Astrocyte of the cerebellum (primary cell): ENCODE measurements at places on chromosomes 16 and 17.
A peak's percentile ranks its signal among the peaks of the same experiment; 100 is the strongest.

- DNase-seq, result no peak
Measured at GRCh38 chr16:1678500-1679098, 520 bp downstream of the JPT2 start.

- no peak for DNase-seq
Measured at GRCh38 chr17:56610321-56610720, 16.8 kb downstream of the NOG start.

DNA sequence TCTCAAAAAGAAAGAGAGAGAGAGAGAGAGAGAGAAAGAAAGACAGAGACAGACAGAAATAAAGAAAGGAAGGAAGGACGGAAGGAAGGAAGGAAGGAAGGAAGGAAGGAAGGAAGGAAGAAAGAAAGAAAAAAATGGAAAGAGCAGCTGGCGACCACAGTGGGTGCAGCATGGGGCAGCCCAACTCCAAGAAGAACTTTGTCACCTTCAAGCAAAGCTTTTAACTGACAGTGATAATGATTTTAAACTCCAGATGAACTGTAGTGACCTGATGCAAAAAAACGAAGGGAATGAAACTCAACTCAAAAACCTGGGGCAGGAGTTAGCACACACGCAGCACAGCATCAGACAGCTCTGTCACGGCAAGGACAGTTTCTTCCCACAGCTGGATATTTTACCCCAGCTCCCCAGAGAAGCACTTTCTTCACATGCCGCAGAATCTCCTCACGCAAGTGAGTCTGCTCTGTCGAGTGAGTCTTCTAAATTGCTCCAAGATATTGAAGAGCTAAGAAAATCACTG, 5.0 kb upstream of the ARHGAP17 start:
- DNase-seq, result no peak

DNA sequence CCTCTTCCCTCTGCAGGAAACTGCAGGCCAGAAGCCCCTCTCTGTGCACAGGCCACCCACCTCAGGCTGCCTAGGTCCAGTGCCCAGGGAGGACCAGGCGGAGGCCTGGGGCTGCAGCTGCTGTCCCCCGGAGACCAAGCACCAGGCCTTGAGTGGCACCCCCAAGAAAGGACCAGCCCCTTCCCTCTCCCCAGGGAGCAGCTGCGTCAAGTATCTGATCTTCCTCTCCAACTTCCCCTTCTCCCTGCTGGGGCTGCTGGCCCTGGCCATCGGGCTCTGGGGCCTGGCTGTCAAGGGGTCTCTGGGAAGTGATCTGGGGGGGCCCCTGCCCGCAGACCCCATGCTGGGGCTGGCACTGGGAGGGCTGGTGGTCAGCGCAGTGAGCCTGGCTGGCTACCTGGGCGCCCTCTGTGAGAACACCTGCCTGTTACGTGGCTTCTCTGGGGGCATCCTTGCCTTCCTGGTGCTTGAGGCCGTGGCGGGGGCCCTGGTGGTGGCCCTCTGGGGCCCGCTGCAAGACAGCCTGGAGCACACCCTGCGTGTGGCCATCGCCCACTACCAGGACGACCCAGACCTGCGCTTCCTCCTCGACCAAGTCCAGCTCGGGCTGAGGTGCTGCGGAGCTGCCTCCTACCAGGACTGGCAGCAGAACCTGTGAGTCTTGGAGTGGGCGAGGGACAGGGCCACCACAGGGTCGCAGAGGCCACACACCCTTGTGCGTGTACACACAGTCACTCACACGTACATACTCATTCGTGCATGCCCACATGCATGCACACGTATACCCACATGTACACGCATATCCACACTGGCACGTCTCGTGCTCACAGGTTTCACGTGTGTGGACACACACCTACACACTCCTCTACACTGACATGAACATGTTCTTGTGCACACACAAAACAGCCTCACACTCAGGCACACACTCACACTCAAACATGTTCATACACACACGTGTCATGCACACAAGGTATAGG, 8.3 kb downstream of the TSPAN10 start:
- no peak for DNase-seq

GRCh38 chr17:76672270-76672851, 28.8 kb upstream of the ST6GALNAC1 start:
- no peak for DNase-seq

GRCh38 chr17:65071861-65072260, 15.3 kb upstream of the GNA13 start:
- DNase-seq, result no peak

- DNase-seq, result peak; percentile 75
Measured at GRCh38 chr17:82297280-82297713, 20.1 kb downstream of the CD7 start.

DNA sequence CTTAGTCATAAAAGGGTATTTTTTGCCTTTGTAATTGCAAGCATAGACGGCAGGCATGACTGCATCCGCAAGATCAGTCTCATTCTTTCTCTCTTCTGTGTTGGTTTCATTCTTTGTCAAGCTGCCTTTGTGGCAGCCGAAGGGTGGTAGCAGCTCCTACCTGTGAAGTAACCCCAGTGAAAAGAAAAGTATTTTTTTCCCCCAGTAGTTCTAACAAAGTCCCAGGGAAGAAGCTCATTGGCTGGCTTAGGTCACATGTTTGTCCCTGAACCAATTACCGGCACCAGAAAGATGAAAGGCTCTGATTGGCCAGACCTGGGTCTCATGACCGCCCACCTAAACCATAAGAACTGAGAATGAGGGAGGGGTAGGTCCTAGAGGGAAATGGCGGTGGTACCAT, 110.7 kb downstream of the RAP1GAP2 start:
- DNase-seq, result no peak

- no peak for DNase-seq
Measured at GRCh38 chr16:84823484-84823883, 3.7 kb downstream of the CRISPLD2 start.

- no peak for DNase-seq
Measured at GRCh38 chr17:80941171-80941570, 50.5 kb upstream of the CHMP6 start.

- DNase-seq, result no peak
Measured at GRCh38 chr17:42760652-42761581, at the start of gene RAMP2. TSS of gene RAMP2 (plus strand) at chr17:42761227. CDS start at chr17:42761262, 35 bp downstream.

DNA sequence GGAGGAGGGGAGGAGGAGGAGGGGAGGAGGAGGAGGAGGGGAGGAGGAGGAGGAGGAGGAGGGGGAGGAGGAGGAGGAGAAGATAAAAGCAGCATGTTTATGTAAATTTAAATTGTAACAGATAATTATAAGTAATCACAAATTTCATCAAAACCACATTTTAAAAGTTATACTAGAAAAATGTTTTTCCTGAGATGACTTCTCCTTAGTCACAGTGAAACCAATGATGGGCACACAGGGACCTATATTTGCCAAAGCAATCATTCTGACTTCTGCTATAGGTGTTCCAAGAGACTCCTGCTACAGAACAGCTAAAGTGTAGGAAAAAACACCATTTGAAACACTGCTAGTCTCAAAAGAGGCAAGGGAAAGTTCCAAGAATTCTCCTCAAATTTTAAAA, 66.4 kb downstream of the CEP95 start:
- no peak for DNase-seq

DNA sequence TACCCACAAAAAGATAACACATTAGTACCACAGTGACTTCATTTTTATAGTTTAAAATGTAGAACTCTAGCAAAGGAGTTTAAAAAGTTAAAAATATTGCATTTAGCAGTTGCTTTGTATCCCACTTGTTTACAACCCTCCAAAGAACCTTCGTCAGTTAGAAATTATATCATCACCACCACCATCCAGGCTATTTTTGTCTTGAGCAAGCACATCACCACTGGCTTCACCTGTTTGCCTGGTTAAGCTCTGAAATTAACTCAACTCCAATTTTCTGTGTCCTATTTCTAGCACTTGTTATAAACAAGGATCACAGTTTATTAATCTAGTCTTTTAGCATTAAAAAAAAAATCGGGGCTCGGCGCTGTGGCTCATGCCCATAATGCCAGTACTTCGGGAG, 6.1 kb downstream of the GLYR1 start:
- DNase-seq, result no peak

DNA sequence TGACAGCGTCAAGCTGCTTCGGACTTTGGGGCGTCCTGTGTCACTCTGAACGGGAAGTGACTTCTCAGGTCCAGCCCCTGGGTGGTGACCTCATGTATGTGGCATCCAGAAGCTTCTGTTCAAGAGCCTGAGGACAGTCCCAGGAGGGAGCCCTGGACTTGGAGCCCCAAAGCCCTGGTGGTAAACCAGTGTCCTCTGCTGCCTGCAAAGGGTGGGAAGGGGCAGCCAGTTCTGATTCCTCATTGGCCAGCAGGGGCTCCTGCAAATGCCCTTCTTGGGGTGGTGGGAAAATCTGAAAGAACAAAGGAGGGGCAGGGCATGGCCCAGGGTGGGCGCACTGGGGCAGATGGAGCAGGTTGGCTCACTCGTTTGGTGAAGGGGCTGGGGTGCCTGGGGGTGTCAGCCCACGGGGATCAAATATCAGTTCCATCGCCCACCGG, 1.6 kb downstream of the OSGIN1 start:
- no peak for DNase-seq

- no peak for DNase-seq
Measured at GRCh38 chr17:56310782-56311181, 157.5 kb downstream of the ANKFN1 start.

DNA sequence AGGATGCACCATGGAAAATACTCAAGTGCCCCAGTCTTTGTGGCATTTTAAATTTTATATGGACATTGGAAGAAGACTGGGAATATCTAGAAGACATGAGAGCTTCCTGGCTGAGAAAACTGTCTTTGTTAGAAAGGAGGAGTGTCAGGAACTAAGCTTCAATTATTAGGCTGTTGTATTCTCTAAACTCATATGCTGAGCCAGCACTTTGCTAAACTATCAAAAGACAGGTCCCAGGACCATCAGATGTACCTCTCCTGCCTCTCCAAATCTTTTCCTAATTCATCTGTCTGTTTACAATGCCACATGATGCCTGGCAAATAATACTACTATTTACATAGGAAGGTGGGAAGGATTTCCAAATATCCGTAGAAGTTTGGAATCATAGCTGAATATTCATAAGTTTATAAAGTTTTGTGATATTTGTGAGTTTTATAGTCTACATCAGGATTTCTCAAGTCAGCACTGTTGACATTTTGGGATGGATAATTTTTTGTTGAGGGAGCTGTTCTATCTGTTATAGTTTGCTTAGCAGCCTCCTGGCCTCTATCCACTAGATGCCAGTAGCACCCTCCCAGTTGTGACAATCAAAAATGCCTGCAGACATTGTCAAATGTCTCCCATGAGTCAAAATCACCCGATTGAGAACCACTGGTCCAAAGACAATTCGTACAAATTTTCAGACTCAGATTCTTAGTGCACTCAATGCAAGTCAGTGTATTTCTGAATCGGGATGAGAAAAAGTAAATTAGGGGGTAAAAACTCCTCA, 61.2 kb upstream of the NETO2 start:
- DNase-seq, result no peak

DNA sequence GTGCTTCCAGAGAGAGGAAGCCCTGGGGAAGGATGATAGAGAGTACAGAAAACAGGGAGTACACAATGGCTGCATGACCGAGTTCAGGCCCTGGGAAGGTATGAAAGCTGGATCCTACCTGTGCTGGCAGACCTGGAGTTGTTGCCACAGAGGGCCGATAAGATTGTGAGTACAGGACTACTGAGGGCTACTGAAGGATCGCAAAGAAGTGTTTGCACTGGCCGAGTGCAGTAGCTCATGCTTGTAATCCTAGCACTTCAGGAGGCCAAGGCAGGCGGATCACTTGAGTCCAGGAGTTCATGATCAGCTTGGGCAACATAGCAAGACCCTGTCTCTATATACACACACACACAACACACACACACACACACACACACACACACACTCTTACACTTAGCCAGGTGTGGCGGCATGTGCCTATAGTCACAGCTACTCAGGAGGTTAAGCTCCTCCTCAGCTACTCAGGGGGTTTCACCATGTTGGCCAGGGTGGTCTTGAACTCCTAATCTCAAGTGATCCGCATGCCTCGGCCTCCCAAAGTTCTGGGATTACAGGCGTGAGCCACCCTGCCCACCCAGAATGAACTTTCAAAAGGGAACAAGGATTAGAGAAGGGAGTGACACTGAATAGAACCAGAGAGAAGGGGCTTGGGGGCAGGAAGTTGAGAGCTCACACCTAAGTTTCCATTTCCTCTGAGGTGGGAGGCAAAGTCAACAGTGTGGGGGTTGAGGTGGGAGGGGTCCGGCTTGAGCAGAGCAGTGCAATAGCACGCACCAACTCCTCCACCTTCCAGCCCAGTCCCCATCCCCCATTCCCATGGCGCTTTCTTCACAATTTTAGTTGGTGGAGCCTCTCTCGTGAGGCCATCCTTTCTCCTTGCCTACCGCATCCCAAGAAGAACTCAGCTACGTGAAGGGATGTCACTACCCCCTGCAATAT, 7.5 kb downstream of the SCIMP start:
- no peak for DNase-seq

- no peak for DNase-seq
Measured at GRCh38 chr17:79232957-79233356, 158.3 kb downstream of the ENGASE start.

GRCh38 chr16:90010676-90011507, 8.4 kb downstream of the DBNDD1 start:
- DNase-seq, result no peak

- DNase-seq, result no peak
Measured at GRCh38 chr16:70701036-70701435, 15.2 kb upstream of the MTSS2 start.

DNA sequence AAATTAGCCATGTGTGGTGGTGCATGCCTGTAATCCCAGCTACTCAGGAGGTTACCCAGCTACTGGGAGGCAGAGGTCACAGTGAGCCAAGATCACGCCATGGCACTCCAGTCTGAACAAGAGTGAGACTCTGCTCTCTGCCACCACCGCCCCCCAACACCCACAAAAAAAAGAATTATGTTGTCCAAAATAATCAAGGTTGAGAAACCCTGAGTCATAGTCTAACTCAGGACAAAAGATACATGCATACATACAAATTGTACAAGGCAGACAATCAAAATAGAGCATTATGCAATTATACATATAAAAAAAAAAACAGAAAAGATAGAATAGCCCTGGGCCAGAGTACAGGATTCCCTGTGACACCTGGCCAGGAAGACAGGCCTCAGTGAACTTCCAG, 6.6 kb upstream of the KPNB1 start:
- DNase-seq, result no peak

DNA sequence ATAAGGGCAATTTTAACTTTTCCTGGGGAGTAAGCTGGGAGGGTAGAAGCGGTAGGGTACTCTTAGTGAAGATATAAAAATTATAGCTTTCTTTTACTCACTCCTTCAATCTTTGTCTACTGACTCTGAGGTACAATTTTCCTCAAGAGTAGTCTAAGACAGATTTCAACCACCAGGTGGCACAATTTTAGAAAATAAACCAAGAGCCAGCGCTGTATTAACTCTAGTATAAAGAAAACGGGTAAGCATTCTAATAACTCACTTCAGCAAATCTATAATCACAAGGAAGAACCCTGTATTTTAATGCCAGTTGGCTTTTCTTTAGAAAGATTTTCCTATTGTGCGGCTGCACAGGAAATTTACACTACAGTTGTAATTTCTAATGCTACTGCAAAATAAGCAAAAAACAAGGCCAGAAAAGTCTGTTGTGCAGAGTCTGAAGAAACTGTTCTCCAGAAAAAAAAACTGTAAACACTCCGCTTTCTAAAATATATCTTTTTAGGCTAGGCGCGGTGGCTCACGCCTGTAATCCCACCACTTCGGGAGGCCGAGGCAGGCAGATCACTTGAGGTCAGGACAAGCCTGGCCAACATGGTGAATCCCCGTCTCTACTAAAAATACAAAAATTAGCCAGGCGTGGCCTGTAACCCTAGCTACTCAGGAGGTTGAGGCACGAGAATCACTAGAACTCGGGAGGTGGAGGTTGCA, 1.9 kb downstream of the CMC2 start:
- peak; percentile 50 for DNase-seq
